ENCODE measurements at places on chromosomes 2 and 18.

- DNase-seq = no peak
Measured at GRCh38 chr18:63148449-63149301, 170.9 kb downstream of the BCL2 start.

DNA sequence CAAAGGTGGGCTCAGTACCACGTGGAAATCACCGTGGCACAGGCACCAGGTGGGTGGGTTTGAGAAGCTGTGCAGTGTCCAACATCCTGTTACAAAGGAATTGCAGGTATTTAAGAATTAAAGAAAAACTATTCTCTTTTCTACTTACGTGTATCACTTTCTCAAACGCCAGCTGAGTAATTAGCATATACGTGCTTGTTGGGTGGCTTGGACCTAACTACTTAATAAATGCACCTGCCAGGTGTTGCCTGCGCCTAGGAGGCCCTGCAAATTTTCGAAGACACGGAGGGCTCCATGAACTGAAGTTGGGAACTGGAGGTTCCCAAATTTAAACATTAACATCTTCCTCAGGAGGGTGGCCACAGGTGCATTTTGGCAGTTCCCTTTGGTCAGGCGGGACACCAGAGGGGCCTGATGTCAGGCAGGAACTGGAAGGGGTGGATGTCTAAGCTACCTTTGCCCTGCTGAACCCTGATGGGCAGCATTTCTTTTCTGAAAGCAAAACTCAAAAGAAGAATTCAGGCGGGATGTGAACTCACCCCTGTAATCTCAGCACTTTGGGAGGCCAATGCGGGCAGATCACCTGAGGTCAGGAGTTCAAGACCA lies 84.8 kb downstream of the HS6ST1 start:
- no peak for DNase-seq

DNA sequence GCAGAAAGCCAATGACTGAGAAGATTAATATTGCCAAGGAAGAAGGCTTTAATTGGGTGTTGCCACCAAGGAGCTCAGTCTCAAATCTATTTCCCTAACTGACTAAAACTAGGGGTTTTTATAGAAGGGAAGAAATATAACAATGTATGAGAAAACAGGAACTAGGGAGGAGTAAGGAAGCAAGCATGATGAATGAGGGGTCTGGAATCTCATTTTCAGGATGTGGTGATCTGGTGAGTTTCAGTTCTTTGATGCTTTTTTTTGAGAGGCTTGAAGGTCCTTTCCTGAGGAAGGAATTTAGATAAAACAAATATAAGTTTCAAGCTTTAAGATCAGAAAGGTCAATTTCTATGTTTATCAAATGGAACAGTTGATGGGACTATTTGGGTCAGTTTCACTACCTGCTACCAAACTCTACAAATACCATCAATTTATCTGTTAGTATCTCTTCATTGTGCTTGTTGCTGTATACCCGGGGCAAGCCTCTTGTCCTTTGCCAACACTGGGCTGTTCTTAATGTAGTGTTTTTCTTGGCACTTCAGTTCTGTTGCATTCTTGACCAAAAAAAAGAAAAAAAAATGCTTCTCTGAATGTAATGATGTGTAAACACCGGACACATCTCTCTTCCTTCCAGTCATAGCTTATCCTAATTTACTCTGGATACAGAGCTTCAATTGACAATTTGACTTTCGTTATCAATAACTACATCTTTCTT lies 357.0 kb downstream of the GALNT13 start:
- DNase-seq = no peak

- DNase-seq = no peak
Measured at GRCh38 chr2:120483355-120483754, 137.4 kb downstream of the INHBB start.

GRCh38 chr2:96852667-96853066 lies 5.1 kb downstream of the ANKRD39 start:
- DNase-seq = no peak
